Right lung (tissue), 10 donors: ENCODE measurements at places on chromosomes 7 and 10. TPM values are rescaled to one million over a fixed set of nuclear protein-coding genes. Genes with fewer than 3 reads are reported as not detected.

The RHBDD2 gene
- polyA plus RNA-seq, result 37.8 TPM

The LIPF gene
- polyA plus RNA-seq, result 0.33 TPM

The ZNF716 gene
- 0.06 TPM for polyA plus RNA-seq

The SNX8 gene
- polyA plus RNA-seq, result 24.6 TPM

The CYP2C9 gene
- polyA plus RNA-seq, result 0.41 TPM

The DPCD gene
- 33.0 TPM for polyA plus RNA-seq

The LIPM gene
- polyA plus RNA-seq, result not detected

The INA gene
- 0.46 TPM for polyA plus RNA-seq

The UTF1 gene
- not detected for polyA plus RNA-seq

The EDRF1 gene
- polyA plus RNA-seq, result 61.4 TPM

GRCh38 chr10:88964360-88964759, 11.8 kb upstream of the ACTA2 start:
- no peak for DNase-seq

DNA sequence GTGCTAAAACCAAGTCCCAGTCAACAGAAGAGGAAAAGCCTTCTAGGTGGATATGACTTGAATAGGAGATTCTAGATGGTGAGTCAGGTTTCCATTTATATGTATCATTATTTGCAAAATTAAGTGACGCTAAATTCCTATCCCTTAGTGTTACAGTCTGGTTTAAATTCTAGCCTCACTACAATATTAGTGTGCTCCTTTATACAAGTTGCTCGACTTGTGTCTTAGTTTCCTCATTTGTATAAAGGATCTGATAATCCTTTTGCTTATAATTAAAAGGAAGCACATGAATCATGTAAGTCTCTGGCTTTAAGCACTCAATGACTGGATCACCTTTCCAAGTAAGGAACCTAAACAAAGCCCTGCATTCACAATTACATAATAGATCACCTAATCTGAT, 105.7 kb downstream of the SVOPL start:
- no peak for DNase-seq

DNA sequence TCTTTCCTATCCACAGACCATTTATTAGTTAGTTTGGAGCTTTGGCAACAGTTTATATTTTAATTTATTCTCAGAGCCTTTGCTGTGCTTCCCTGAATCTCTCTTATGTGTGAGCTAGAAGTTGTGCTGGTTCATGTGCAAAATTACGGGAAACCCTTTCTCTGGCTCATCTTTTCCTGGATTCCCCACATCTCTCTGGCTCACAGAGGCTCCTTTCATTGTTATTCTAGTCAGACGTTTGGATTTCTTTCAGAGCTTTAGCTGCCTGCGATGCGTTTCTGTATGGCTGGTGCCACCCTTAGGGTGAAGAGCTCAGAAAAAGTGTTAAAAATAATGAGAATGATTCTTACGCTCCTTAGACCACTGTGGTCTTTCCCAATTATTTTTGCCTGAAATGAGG, 53.3 kb downstream of the TPST1 start:
- no peak for DNase-seq

DNA sequence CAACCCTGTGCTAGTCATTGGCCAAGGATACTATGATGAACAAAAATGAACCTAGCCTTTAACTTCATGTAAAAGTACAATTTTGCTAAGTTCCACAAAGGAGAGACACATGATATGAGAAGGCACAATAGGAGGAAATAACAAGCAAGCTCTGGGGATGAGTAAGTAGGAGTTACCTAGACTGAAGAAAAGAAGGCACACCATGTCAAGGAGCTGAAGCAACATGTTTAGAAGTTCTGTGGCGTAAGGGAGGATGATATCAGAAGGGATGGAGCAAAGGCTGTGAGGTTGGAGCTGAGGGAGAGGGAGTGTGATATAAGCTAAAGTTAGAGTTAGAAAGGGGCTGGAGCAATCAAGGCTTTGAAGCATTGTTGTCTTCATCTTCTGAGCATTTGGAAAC, 25.6 kb downstream of the KIFBP start:
- no peak for DNase-seq

DNA sequence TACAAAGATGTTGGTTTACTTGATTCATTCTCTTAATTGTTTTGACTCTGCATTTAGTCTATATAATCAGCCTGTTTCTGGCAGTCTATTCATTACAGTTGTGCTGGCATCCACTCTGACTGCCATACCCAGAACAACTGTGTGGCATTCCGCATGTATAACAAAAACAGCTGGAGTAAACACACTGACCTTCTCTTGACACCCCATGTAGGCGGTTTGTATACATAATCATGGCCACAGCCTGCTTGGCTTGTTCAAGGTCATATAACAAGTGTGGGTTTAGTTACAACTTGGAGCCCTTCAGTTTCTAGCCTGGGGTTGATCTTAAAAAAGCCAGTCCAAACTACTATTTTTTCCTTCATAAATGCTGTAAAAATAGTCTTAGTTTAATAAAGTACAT, 70.9 kb downstream of the MBL2 start:
- no peak for DNase-seq

DNA sequence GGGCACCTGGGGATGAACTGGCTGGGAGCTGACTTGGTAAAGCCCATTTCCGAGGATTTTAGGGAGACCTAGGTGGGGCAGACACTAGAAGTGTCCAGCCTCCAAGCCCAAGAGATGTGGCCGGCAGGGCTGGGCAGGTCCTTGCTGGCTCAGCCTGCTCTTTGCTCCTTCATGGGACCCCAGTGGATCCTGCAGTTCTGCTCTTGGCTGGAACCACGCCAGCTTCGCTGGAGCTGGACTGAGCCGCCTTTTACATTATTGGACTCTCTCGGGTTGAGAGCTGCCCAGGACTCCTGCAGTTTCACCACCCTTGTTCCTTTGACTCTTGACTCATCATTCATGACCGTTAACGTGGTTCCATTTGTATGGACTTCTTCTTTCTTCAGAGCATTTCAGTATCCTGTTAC, 5.7 kb downstream of the PPIF start:
- no peak for DNase-seq

- DNase-seq, result no peak
Observed at GRCh38 chr7:1501487-1502270, 2.5 kb downstream of the INTS1 start.

DNA sequence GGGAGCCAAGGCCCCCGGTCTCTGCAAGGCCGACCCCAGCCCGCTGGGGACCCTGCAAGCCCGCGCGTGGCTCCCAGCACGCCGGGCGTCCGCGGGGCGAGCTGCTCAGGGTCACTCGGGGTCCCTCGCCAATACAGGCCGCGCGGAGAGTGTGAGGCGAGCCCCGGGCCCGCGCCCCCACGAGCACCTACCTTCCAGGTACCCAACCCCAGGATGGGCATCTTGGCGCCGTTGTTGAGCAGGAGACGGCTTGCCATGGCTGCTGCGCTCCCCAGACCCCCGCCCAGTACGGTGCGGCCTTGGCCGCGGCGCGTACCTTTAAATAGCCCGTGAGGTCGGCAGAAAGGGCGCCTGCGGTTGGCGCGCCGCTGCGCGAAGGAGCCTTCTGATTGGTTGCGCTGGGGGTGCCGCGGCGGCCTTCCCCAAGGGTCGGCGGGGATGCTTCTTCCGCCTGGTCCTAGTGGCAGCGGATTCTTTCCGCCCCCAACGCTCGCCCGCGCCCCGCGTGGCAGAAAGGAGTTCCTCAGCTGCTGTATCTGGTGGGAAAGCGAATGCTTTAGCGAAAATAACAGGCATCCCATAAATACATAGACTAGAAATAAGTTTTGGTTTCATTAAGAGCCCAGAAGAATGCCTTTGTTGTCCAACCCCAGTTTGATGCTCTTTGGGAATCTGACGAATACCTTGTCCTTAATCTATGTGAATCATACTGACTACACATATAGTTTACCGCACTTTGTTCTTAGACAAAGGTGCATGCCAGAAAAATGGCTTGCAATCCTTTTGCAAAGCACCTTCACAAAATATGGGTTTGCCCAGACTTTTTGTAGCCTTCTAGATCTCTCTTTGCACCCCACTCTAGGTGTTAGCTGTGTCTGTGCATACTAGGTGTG, at the start of gene AKR1B1:
AKR1B1 (minus strand) TSS at position 295 of the 893 bp plus-strand sequence; CDS start at position 257, 38 bp downstream.
- DNase-seq, result peak; percentile 82

DNA sequence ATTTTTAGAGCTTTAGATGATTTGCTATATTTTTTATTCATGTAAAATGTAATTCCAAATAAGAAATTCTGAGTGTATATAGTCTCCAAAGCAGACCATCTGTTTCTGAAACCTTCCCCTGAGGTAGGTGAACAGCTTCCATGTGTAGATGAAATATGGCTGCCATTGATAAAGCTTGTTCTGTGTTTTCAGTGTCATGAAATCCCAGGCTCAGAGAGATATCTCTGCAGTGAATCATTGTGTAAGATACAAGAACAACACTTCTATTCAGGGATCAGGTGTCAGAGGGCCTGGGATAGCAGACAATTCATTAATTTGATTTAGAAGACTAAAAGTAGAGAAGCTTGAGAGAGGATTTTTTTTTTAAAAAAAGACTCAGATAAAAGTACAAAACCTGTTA, 29.1 kb downstream of the ACTA2 start:
- no peak for DNase-seq

- no peak for DNase-seq
Observed at GRCh38 chr7:50393547-50394252, 56.5 kb downstream of the FIGNL1 start.

- DNase-seq, result no peak
Observed at GRCh38 chr7:47602272-47603004, 20.5 kb upstream of the TNS3 start.

DNA sequence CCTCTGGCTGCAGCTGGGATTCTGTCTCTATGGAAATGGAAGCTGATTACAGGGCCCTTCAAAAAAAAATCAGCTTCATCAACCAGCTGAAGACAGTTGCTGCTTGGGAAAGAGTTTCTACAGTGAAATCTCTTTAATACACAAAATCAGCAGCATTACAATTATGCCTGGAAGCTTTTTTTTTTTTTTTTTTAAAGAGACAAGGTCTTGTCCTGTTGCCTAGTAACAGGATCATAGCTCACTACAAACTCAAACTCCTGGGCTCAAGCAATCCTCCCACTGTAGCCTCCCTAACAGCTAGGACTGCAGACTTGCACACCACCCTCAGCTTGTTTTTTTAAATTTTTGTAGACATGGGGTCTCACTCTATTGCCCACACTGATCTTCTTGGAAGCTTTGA, 94.5 kb downstream of the OR13A1 start:
- no peak for DNase-seq

GRCh38 chr7:69062020-69062765, 536.1 kb upstream of the AUTS2 start:
- no peak for DNase-seq

DNA sequence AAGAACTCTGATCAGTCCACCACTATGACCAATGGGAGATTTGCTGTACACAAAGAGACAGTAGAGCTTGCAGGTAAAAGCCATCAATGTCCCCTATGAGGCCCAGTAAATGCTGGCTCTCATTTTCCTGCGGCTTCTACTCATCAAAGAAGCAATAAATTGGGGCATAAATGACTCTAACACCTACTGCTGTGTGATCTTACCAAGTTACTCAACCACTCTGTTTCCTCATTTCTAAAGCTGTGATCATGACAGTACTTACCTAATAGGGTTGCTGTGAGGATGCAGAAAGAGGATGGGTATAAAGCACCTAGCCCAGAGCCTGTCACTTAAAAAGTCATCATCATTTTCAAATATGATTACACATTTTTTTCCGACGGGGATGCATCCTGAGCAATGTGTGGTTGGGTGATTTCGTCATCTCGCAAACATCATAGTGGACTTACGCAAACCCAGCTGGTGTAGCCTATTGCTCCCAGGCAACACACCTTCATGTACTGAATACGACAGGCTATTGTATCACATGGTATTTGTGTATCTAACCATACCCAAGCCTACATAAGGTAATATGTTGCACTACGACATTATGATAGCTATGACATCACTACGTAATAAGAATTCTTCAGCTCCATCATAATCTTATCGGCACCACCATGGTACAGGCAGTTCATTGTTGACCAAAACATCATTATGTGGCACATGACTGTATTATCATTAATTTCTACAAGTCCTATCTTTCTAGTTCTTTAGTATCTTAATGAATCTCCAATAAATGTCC, 7.1 kb upstream of the MGMT start:
- DNase-seq, result no peak

DNA sequence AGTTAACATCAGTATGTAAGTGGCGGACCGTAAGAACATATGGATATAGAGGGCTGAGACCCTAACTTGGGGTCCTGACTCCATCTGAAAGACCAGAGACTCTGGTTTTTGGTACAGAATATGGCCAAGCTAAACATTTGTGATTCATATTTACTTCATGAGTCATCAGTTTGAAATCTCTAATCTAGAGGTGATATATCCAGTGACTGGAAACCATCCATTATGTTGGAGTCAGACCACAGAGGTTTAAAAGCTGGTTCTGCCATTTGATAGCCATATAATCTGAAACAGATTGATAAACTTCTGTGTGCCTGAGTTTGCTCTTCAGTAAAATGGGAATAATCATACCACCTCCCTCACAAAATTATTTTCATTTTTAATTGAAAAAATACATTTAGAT, 505.3 kb downstream of the SORCS3 start:
- no peak for DNase-seq

GRCh38 chr10:49746626-49747302, 15.4 kb downstream of the OGDHL start:
- DNase-seq, result no peak

DNA sequence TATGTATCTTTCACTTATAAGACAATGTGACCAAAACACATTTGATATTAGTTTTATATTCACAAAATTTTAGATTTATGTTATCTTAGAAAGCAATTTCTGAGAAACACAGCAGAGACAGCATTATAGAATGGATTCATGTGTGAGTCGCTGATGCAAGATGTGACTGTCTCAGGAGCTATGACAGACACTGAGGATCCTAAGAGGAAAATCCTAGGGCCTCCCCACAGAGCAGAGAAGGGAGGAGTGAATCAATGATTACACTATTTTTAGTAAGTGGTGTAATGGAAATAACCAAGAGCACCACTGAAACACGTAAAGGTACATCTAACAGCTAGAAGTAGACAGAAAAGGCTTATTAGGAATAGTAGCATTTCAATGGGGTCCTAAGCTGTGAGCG, 204.0 kb upstream of the PTN start:
- DNase-seq, result no peak

DNA sequence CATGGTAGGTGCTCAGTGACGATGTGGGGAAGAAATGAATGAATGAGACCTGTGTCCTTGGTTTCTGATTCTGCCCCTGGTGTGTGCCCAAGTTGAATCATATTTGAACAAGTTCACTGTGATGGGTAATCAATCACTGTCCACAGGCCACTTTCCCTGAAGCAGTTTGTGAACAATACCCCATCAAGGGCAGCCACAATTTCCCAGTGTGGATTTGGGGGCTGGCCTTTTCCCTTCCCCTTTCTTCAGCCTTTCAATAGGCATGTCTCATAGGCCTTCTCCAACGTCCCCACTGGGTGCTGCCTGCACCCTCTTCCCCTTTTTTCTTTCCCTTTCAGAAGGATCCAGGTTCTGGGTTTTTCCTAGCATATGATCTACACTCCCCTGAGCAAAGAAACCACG, 64.7 kb downstream of the CREB5 start:
- DNase-seq, result no peak

DNA sequence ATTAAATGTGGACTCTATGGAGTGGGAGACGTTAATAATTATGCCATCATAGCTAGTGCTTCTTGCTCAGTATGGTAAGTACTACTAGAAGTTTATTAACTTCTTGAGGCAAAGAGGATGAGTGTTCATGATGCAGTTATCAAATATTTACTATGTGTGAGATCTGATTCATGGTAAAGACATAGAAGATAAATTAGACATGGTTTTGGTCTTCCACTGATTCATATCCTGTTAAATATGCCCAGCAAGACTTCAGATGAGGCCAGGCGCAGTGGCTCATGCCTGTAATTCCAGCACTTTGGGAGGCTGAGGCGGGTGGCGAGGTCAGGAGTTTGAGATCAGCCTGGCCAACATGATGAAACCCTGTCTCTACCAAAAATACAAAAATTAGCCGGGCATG, 547.1 kb upstream of the ANKRD30A start:
- DNase-seq, result no peak

- no peak for DNase-seq
Observed at GRCh38 chr7:30713392-30713791, 31.1 kb upstream of the CRHR2 start.
